Activated CD4-positive, alpha-beta T cell treated with anti-CD3 and anti-CD28 coated beads, Interleukin-2, amount 10 ng/mL, durations not matched to agents 7 days and 5 days (primary cell): ENCODE measurements at places on chromosomes 12 and 14.

DNA sequence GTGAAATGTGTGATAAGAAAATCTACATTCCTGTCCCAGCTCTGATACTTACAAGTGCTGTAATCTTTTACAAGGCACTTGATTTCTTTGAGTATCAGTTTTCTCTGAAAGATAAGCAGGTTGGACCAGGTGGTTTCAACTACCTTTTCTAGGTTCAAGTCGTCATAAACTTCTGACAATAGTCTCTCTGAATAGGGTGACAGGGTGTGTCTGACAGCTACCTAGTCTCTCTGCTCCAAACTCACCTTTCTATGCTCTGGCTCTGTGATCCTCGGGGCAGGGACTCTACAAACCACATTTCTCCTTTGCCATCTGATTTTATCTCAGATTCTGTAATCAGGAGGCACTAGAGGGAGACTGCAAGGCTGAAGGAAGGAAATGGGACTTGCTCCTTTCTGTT, 137.7 kb upstream of the SYT1 start:
- no peak for DNase-seq

GRCh38 chr12:42216737-42217136, 21.3 kb downstream of the YAF2 start:
- no peak for DNase-seq

GRCh38 chr12:92331383-92331782, 185.7 kb upstream of the BTG1 start:
- no peak for DNase-seq

DNA sequence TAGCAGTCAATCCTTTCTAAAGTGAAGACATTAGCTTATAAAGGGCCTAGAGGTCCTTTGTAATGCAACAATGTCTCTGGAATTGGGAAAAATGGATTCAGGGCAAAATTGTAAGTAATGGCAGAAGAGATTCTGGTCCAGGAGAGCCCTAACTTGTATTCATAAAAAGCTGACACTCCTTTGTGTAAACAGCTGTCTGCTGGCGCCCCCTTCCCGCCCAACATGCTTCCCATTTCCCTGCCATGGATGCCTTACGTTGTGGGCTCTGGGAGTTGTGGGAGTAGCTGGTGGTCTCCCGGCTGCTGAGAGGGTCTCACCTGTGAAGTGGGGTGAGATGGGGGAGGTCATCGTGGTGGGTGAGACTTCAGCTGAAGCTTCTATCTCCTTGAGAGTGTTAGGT, 2.3 kb downstream of the ACRBP start:
- no peak for DNase-seq

DNA sequence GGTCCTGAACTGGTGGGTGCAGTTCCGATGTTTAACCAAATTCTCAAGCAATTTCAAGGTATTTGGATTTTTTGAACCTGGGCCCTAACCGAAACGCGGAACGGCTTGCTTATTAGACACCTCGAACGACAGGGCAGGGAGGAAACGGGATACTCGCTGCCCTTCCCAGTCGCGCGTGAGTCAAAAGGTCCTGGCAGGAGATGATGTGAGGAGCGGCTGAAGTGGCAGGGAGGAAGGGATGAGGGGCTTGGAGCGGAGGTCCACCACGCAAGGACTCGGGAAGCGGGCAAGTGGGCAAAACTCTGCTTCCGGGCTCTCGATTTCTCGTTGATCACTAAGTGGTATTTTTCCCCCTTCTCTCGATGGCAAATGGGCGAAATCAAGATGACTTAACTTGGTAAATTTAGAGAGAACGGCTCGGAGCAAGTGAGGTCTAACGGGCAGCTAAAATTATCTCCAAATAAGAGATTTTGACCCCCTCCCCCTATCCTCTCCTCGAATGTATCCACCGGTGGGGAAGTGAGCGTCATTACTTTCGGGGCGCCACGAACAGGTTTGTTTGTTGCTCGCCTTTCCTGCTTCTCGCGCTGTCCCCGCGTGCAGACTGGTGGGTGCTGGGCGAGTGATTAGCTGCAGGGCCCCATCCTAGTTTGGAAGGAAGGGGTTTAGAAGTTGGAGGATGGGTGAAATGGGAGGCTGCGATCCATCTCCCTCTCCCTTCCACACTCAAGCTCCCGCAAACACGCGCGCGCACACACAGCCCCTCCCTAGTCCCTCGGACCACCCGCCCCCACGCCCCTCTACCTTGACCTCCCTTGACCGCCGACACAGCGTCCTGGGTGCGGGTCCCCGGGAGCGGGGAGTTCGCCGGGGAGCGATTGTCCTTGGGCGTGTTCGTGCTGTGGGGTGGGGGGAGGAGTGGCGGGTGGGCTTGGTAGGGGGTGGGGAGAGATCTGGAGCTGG, 986 bp upstream of the NTF3 start:
- no peak for DNase-seq

DNA sequence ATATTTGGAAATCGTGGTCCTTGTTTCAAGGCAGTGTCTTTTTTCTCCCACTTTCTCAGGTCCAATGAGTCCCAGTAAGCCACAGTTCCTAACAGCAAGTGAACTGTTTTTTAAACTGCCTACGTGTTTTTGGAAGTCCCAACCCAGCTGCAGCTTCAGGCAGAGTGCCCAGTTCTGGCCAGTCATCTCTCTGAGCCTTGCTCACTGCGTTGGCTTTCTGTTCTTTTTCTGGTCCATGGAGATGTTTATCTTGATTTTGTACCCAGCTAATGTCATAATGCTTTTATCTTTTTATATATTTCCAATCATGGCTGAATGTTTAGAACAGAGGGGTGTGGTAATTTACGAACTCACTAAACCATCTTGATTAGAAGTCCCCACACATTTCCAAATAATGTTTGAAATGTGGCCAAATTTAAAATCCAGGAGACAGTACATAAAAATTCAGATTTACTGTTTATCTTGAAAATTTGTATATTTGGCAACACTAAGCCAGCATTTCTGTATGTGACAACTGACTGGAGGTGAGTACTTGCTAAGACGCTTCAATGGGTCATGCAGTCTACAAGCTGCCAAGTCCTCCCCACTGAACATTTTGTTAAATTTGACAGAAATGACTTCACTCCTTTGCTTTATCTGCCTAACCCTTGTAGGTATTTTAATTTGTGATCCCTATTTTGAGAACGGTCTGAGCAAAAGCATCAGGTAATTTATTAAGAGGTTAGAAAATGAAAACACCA, 46.1 kb upstream of the OTOGL start:
- no peak for DNase-seq

DNA sequence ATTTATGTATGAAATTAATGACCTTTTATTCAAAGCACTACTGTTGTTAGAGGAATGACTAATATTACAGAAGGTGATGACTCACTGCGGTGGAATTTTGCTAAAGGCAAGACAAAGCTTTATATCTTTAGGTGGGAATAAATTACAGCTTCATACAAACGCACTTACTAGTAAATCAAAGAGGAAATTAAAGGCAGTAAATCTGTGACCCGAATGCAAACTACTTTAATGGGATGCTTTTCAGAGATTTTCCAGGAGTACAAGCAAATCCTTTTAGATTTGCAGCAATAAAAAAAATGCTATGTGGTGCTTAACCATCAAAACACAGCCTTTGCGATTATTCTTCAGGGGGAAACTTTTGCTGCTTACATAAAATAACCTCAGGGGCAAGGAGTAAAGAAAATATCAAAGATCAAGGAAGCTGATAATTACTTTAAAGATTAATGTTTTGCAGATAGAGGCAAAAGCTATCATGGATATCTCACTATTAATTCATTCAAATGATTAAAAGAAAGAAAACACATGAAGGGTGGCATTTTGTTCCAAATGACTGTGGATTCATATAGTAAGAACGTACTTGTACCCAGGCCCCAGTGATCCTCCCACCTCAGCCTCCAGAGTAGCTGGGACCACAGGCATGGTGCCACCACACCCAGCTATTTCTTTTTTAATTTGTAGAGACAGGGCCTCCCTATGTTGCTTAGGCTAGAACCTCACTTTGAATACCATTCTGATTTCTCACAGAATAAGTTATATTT, 98.9 kb downstream of the DENND5B start:
- DNase-seq: no peak

DNA sequence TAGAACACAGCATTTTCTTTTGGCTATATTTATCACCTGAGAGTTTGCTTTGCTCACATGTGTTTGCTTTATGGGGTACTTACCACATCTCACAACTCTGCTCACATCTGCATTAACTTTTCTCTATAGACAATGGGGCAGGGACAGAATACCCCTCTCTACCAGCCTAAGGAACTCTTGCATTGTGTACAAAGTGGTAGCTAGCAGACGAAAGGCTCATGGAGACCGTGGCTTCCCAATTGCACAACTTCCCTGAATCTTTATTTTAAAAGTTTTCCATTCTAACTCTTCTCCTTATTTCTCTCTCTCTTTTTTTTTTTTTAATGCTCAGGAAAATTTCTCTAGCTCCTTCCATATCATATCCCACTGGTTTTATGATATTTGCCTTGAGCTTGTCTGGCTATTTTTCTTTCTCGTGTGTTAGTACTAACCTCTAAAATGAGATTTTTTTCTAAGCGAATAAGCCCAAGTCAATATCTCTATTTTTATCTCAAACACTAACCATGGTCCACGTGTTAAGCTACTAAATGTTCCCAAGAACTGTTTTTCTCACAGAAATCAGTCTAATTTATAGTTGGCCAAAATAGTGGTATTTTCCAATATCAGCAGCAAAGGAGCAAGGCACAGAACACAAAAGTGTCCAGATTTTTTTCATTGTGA, 155.2 kb downstream of the STXBP6 start:
- no peak for DNase-seq

DNA sequence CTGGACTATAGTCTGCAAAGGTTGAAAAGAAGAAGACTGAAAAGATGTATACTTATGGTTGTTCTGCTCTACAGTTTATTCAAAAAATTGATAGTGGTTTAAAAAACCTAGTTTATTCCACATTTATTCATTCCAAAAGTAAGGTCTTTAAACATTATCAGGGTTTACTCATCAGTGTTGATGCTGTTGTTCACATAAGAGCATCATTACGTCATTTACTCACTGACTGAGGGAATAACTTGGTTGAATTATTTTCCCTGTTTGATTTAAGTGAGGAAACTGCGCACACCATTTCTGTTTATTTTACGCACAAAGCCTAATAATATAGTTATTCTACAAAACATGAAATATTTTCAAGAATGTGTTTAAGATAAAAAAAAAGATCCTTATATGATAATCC, 303.1 kb upstream of the PRKD1 start:
- no peak for DNase-seq

DNA sequence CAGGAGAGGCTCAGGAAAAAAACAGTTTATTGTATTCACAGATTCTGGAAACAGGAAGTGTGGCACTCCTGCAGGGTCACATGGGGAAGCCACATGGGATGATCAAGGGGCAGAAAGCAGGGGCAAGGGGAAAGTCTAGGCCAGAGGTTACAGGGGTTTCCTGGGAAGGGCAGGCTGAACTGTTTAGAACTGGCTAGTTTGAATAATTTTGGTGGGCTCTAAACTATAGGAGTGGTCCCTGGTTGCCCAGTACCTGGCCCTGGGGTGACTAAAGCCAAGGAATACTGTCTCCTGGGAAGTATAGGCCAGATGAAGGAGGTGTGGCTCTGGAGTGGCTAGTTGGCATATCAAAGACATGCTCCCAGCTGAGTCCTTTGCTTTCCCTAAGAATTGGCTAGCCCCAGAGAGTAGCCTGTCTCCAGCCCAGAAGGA, 169.2 kb downstream of the SLC41A2 start:
- no peak for DNase-seq

- no peak for DNase-seq
Observed at GRCh38 chr12:29241821-29242591, 92.9 kb downstream of the FAR2 start.

GRCh38 chr12:100391856-100392255, 35.0 kb downstream of the SLC17A8 start:
- DNase-seq: no peak

GRCh38 chr12:10739157-10740118, 16.3 kb upstream of the YBX3 start:
- DNase-seq: no peak

DNA sequence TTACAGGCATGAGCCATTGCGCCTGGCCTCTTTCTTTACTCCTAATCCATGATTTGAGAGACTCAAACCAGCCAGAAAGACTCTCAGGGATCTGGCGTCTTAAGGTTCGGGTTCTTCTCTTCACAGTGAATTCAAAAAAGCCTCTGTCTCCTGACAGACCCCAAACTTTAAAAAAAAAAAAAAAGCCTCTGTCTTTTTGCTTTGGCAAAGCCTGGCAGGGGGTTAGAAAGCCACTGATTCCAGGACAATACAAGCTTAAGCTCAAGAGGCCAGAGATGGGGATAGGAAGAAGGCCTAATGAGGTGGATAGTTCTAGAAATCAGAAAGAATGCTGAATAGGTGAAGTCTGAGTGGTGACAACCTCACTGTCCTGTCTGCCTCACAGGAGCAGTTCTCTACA, 8.8 kb downstream of the NRIP2 start:
- no peak for DNase-seq

- no peak for DNase-seq
Observed at GRCh38 chr14:65750906-65751305, 338.4 kb downstream of the FUT8 start.

DNA sequence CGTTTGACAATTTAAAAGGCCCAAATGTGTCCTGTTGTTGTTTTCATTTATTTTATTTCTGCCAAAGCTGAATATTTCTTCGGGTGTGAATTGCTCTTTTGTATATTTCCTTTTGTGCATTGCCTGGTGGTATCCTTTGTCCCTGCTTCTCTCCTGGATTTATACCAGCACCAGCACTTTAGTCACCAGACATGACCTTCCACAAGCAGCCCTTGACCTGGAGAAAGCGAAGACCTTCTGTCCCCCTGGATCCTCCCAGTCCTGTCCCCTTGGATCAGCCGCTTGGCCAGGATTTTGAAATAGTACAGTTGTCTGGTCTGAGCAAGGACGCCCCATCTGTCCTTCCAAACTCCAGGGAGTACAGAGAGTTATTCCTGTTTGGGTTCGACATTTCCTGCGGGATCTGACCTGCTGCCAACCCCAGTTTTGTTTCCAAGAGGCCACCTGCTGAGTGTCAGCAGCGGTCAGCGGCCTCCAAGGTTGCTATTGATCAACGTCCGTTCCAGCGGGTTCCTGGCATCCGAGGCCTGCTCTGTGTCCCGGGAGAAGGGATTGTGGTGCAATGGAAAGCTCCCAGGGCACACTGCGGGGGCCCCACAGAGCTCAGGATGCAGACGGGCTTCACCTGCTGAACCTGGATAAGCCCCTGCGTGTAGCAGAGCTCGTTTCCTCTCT, 45.1 kb upstream of the CHGA start:
- DNase-seq: no peak

DNA sequence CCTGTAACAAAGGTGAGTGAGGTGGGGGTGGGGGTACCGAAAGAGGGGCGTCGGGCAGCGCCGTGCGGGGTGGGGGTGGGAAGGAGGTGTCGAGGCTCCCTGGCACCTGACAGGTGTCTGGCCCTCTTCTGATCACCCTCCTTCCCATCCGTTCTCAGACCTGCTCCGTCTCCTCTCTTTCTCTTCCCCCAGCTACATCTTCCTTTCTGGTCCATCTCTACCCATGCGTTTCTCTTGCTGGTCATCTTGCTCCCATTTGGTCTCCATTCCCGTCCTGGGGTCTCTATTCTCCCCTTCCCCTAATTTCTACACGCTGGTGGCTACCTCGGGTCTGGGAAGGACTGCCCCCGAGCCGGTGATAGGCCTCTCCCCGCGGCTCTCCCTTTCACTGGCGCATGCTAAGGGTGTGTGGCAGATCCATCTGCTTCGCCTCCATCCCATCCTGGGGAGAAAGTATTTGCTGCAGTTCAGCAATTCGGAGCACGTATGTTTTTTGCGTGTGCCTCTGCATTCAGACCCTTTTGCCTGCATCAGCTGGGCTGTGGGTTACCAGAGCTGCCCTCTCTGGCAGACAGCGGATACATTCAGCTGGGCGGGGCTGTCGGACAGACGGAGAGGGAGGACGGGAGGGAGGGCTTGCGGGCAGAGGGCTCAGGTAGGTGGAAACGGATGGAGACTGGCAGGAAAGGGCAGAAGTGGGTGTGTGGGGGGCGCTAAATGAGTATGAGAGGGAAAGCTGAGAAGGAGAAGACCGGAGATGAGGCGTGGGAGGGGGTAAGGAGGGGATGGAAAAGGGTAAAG, 730 bp downstream of the CLSTN3 start:
- peak; percentile 58 for DNase-seq
